ENCODE measurements at places on chromosomes 12 and 14.

GRCh38 chr14:58662018-58662417 is 24.3 kb downstream of the DACT1 start:
- DNase-seq: no peak

DNA sequence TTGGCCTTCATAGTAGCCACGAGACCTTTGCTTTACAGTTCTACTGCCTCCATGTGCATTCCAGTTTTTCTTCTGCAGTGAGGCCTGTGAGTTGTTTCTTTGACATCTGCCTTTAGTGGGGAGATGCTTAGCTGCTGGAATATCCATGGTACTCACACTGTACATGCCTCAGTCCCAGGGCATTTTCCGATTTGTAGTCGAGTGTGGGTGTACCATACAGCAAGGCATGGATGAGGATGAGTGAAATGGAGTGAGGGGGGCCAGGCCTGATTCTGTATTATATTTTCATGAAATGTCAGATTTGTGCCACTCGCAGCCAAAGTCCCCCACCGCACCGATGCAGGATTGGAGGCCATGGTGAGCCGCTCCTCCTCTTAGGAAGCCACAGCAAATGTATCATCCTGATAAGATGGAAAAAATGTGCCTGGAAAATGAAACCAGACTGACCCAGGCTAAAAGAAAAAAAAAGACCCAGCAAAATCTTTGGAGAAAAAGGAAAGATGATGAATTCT is 173.0 kb downstream of the ADGRD1 start:
- DNase-seq: no peak

DNA sequence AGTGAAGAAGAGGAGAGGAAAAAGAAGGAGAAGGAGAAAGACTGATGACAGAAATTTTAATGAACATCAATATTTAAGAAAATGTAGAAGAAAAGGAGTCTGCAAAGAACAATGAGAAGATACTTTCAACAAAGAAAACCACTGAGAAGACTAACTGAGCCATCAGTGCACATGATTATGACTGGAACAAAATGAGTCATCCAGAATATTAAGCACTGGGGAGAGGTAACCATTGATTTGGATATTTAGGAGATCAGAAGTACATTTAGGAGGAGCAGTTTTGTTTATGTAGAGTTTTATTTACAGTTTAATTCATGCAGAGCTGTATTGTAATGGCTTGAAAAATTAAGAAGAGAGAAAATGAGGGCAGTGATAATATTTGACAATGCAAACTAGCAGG is 159.1 kb downstream of the C12orf50 start:
- no peak for DNase-seq

- DNase-seq: no peak
These were observed 34.7 kb downstream of the FBXL14 start for GRCh38 chr12:1559676-1560091.

DNA sequence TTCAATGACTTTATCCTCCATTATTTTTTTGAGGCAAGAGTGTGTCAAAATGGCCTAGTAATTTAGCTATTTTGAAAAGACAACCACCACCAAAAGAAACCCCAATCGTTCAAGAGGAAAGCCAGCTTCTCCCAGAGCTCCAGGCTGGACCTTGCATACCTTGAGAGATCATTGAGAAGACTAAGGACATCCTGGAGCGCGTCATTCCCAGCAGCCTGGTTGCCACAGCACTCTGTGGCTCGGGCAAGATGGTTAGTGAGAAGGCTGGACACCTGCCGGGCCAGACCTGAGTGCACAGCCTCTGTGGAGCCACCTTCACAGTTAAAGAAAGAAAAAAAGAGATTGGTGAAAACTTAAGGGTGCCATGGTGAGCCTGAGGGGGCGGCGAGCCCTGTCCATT is 111.4 kb downstream of the TRAFD1 start:
- DNase-seq: no peak

DNA sequence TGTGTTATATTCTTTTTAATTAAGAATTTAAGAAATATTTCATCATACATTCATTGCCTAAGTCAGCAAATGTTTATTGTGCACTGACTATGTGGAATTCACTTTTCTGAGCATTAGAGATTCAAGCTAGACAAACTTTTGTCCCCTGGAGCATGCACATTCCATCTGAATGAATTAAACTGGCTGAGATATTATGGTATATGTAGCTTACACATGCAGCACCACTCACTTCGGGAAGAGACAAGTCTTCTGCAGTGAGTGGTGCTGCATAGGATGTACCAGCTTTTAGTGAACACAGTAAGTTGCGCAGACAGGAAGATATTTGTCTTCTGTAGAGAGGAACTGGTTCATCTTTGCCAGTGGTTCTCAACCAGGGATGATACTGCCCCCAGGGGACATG is 318.4 kb downstream of the SYT1 start:
- no peak for DNase-seq

DNA sequence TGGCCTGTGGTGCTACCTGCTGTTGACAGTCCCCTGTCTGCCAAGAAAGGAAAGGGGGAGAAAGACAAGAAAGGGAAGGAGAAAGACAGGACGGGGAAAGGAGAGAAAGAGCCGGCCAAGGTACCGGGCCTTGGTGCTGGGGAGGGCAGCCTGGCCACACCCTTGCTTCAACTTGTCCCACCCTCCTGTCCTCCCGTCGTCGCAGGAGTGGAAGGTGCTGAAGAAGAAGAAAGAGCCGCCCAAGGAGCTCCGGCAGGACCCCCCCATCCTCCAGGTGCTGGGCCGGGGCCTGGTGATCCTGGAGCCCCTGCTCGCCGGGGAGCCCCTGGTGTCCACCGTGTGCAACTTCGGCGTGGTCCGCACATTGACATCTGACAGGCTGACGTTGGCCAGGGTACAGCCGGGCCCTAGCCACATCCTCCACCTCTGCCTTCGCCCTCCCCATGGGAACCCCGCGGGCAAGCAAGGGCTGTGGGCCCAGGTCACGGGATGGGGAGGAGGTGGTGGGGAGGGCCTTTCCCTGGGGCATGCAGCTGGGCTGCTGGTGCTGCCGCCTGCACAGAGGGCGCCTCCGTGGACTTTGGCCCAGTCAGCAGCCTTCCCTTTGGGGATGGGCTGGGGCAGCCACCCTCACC is 2.9 kb upstream of the B3GNT4 start:
- no peak for DNase-seq

DNA sequence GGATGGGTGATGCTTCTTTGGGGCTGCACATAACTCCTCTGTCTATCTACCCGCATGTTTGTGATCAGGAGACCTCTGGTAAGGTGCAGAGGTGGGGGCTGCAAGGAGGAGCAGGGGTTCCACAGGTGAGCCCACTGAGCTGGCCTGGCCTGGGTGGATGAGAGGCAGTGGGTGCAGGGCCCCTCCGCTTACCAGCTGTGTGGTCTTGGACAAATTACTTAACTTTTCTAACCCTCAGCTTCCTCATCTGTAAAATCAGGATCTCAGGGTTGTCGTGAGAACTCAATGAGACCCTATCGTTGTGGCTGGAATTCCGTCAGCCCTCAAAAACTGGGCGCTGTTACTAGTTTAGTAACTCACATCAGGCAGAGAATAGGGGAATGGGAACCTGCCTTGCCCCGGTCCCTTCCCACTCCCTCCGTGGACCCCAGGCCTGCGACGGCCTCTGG is 7.5 kb downstream of the PTPN6 start:
- DNase-seq: no peak

- peak; percentile 29 for DNase-seq
These were observed 22.5 kb upstream of the NKX2-8 start for GRCh38 chr14:36604757-36605505.

DNA sequence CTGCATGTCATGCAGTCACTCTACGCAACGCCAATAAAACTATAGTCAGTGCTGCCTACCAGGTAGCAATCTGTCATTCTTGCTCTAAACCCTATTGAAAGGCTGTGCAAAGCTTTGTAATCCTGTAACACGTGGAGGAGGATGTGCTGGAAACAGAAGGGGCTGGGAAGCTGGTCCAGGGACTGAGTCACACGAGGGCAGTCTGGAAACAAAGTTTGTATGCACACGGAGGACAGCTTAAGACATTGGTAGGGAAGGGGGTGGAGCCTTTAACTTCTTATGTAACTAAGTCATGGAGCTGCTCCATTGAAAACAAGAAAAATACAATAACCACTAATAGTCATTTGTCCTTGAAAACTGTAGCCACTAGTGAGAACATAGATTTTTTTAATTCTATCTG is 128.0 kb downstream of the BCAT1 start:
- DNase-seq: no peak

DNA sequence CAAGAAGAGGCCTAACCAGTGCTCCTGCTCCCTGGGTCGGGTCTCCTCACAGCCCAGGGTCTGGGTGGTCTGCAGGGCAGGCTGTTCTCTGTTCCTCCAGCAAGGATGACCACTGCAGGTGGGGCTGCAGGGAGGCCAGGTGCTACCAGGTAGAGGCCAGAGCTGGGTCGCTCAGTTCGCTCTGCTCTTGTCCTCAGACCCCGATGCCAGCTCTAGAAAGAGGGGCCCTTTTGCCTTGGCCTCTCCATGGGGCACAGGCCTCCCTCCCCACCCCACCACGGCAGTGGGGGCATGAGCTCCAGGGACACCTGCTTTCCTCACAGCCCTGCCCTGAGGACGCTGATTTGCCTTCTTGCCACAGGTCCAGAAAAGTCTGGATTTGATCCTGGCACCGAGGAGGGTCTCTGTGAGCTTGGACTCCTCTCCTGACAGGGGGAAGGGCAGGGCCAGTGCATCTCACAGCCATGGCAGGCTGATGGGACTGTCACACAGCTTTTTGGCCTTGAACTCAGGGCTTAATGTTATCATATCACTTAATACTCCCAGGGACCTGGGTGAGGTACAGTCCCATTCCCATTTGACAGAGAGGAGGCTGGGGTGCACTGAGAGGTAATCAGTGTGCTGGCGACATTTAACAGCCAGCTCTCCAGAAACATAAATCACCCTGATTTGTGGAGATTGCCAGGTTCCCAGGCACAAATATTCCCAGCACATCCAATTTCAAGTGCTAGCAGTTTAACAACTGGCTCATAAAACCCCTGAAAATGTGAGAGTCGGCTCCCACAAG is 273.0 kb upstream of the SFSWAP start:
- DNase-seq: no peak

DNA sequence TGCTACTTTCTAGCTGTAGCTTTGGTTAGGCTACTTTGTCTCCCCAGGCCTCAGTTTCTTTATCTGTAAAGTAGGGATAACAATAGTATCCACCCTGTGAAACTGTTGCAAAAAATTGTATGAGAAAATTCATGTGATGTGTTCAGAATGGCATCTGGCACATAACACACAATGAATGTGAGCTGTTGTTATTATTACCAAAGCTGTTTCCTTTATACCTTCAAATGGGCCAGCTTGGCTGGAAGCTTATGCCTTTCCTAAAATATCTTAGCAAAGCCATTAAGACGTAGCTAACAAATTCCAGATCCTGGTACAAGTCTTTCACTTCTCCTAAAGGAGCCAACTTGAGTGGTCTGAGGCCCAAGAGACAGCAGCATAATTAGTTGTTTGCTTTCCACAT is 25.2 kb upstream of the MANSC4 start:
- no peak for DNase-seq

DNA sequence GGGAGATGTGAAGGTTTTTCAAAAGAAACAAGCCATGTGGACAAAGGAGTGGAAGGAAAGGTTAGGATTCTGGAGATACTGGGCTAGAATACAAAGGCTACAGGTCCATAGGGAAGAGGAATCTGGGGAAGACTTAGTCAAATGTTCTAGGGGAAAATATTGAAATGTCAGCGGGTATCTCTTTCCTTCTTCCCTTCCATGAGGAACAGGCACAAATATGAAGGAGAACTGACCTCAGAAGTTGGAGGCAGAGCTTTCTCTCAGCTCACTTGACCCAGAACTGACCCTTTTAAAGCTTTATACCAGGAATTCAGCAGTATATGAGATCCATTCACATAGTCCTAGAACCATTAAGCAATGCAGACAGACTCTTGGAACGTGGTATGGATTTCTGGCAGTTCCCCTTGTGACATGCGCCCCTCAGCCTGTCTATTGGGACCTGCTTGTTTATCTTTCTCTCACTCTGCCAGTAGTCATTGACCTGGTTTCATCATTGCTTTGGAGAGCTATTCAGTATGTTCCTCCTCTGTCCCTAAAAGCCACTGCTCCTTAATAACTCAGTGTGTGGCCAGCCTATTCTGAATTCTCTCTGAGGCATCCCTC is 43.0 kb upstream of the GSG1 start:
- DNase-seq: no peak

GRCh38 chr14:21501568-21501967 is 9.6 kb downstream of the METTL3 start:
- DNase-seq: no peak

DNA sequence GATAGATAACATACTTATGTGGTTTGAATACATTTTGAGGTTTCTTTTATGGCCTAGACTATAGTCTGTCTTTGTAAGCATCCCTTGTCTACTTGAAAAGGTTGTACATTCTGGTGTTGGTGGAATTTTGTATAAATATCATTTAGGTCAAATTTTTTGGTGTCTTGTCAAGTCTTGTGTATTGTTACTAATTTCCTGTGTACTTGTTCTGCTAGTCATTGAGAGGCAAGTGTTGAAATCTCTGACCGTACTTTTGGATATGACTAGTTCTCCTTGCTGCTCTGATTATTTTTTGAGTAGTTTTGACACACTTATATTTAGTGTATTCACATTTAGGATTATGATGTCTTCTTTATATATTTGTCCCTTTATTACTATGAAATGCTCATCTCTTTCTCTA is 219.6 kb downstream of the CCDC91 start:
- no peak for DNase-seq

GRCh38 chr12:2154050-2154449 is 101.3 kb downstream of the CACNA1C start:
- DNase-seq: no peak

DNA sequence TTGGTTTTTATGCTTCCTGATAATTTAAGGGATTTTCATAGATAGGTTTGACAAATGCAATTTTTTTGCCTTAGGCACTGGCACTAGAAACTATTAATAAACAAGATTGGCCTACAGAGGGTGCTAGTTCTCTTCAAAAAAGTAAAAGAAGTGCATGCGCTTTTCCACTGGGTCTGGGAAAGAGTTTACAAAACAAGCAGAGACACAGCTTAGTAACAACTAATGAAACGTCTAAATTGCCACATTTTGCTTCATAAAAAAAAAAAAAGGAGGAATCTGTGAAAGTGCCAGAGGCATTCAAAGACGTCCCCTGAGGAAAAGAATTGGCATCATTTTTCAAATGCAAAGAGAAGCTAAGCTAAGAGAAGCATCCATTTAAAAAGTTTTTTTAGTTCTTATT is 58.3 kb upstream of the EEA1 start:
- DNase-seq: no peak

DNA sequence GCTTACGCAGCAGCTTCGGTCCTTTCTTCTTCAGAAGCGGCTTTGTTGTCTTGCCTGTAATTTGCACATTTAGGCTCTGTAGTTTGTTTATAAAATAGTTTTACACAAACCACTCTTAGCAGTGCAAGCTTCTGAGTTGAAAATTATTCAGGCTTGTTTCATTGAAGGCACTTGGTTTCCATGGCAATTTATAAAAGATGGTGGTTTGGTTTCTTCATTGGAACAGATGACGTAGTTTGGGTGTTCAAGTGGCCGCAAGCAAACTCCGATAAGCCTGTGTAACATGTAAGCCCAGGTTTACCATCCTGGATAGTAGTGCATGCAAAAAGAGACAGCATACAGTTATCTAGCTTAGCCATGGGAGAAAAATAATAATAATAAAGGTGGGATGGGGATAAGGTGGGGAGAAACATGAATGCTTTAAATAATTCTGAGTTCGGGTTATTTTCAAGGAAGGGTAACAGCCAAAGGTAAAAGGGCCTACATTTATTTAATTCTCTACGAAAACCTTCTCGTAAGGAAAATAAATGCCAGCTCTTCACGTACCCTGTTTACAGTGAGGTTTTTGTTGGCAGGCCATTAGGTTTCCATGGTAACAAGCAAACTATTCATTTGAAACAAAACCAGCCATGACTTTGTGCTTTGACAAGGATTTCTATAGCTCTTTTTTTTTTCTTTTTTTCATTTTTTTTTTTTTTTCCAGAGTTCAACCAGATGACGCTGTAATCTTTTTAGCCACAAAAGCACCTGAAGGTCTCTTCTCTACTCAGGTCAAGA is 189.6 kb upstream of the RPL10L start:
- no peak for DNase-seq

All from T1000 (cell line).